MG63 (cell line): ENCODE measurements at places on chromosomes 1 and 21.

- DNase-seq: no peak
These were observed 200.3 kb upstream of the FOXD3 start for GRCh38 chr1:63122079-63122478.

DNA sequence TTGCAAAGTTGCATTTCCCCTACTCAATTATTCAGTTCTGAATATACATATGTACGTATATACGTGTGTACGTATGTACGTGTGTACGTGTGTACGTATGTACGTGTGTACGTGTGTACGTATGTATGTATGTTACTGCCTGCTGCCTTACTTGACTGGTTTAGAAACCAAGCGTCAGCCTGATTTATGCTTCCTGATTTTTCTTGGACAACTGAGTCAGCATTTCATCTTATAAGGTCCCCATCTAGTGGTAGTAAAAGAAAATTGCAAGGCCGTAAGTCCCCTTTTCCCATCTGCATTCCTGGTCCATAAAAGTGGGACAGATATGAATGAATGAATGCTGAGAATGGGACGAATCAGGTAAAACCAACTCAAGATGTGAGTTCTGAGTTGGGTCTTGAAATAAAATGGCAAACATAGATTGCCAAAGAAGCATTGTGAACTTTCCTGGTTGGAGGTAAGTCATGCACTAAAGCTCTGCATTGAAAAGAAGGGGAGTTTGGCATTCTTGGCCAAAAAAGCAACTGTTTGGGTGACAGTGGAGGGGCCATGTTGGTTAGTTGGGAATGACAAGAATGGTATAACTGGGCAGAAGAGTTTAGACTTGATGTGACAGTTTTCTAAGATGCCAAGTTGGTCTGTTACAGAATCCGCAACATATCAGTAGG, 76.4 kb upstream of the DNAH14 start:
- DNase-seq: no peak

GRCh38 chr1:171715813-171716251, 26.0 kb downstream of the VAMP4 start:
- no peak for DNase-seq

DNA sequence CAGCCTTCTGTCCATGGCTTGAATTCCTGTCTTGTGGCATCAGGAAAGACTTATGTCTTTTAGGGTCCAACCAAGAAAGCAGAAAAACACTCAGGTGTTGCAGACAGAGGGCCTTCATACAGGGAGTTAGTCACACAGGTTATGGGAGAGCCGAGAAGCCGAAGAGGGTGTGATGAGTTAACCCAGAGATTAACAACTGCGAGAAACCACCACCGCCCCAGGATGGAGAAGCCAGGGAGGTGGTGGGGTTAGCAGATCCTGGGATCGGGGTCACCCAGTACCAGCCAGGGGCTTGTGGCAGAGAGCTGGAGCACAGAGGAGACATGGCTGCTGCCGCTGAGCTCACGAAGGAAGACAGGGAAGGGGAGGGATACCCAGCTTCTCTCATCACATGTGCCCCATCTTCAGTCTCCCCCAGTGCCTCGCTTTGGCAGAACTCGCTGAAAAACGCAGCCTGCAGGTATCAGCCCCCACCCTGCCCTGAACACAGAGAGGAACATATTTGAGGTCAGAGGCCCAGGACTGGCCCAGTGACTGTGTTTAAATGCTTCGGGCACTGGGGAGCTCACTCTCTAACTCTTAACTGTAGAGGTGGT, 58.7 kb downstream of the RUNX3 start:
- no peak for DNase-seq

GRCh38 chr1:89622895-89623294, 10.0 kb upstream of the LRRC8C start:
- no peak for DNase-seq

DNA sequence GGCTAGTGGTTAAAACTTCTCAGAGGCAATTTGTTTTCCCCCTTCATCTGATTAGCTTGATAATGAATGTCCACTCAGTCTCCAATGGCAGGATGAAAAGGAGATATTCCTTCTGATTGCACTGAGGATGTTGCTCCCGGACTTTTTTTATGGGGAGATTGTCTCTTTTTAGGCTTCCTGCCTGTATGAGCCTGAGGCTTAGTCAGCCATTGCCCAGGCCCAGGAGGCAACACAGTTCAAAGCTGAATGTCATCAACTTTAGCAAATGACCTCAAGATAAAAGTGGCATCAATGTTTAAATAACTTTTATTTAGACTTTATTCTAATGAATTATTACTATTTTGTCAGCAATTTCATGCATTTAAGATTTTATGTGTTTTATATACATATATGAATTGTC, 162.9 kb upstream of the PTBP2 start:
- DNase-seq: no peak

GRCh38 chr1:167440345-167440744, 78.0 kb downstream of the CD247 start:
- no peak for DNase-seq

DNA sequence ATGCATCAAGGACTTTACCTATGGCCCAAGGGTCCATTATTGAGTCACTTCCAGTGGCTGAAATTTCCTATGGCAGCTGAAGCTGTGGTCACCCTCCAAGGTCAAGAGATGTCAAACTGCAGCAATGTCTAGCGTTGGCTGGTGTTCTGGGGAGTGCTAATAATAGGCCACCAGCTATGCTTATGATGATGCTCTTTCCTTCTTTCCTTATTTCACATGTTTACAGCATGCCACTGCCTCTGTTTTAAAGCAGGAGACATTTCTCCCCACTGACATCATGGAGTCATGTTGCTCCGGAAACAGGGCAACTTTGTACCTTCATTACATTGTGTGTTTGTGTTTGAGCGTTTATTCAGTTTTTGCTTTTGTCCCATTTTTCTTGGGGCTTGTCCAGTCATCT, 62.6 kb upstream of the CYYR1 start:
- DNase-seq: no peak

DNA sequence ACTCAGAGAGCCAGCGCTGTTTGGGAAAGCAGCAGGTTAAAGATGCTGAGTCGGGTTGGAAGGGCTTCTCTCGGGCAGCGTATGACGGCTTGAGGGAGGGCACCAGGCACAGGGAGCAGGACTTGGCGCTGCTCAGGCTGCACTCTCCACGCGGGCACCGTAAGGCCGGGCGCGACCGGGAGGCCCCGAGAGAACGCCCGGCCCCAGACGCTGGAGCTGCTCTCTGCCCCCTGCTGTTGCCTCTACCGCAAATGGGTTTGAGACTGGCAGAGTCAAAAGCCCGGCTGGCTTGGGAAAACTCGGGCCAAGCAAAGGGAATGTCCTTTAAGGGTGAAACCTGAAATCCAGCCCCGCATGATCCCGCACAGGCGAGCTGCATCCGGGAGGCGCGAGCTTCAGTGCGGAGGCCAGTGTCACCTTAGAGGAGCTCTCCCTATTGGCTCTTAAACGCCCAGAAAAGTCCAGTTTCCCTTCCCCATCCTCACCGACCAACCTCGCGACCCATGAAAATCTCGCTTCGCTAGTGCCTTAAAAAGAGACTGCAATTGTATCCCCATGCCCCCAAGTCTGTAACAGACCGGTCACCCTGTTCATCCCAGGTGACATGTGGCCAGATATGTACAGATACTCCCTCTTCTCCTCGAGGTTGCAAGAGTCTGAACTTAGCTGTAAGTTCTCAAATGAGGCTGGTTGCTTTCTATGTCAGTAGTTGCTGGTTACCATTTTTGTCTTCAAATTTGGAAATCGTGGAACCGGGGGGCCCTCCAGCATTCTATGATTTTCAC, 1.1 kb downstream of the PRRX1 start:
- DNase-seq: peak; percentile 67

GRCh38 chr1:1374589-1374928, 448 bp downstream of the AURKAIP1 start:
- DNase-seq: no peak

DNA sequence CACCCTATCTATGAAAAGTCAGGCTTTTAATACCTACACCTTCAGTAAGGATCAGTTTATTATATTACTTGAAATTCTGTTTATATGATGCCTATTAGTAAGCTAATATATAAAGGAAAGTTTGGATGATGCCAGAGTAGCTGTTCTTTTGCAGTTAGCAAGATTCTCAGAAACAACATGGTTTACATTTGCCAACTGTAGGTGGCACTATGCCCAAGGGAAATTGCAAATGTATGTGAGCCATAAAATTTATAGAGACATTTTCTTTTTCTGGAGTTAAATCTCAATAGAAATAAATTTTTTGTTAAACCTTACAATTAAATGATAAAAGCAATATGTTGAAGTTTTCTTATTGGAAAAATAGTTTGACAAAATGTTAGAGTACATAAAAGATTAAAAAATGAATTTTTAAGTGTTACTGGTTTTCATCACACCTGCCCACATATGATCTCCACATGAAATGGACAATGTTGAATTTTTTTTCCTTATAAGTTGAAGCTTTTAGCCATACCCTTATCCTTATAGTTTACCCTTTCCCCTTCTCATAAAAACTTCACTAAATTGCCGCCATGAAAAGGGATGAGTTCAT, 32.1 kb upstream of the EPHX4 start:
- peak; percentile 9 for DNase-seq

- no peak for DNase-seq
These were observed 492 bp upstream of the PGM1 start for GRCh38 chr1:63592536-63593302.

DNA sequence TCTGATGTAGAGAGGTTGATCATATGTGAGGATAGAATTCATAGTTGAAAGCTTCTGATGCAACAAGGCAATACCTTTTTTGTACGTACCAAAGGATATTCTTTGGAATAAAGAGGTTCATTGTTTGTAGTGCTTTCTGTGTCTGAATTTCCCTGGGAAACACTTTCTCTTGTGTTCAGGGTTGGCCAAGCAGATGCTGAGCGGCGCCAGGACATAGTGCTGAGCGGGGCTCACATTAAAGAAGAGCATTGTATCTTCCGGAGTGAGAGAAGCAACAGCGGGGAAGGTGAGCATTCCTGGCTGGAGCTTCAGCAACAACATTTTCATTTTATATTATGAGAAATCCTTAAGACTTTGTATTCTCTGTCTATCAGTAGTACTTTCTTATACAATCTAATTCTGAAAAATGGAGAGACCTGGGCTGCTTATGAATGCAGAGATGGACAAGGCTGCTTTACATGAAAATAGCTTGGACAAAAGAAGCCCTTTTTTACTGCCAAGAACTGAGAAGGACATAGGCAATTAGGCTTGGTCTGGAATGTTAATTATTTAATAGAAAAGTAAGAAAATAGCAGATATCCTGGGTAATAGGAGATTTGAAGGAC, 85.2 kb downstream of the KIF1B start:
- DNase-seq: no peak

DNA sequence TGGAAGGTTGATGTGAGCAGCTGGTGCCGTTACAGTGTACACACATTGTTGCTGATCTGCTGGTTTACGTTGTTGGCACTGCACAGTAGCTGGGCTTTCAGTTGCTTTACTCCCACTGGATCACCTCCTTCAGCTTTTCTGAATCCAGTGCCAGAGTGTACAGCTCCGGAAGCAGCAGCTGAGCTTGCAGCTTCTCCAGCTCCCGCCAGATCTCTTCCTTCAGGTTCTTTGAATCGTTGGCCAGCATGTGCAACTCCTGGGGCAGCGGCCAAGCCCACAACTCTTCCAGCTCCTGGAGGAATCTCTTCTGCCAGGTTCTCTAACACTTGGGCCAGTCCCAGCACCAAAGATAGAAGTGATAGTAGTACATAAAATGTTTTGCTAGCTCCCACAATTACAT, 149.7 kb upstream of the RRP15 start:
- peak; percentile 66 for DNase-seq
